ENCODE measurements at places on chromosomes 12 and 14.

DNA sequence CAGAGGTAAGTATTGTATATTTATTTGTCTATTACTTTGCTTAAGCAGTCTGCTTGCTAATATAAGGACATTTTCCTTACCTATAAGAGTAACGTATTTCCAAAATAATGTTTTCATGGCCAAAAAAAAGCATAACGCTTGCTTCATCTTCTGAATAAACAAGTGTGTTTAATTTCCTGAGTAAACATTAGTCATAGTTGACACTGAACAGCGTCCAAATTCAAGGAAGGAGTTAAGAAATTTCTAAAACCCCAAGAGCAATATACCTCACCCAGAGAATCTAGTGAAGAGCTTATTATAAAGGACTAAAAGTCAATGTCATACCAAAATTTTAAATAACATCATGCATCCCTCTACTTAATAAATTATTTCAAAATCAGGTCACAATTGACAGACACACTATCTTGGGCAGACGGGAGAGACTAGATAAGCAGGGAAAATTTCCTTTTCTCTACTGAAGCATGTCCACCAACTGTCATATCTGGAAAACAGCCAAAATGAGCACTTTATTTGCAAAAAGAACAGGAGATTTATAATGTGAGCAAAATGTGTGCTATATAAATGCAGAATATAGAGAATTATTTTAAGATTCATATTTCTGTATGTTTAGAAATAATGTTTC, 25.1 kb downstream of the ANKS1B start:
- DNase-seq, result no peak

GRCh38 chr14:100291305-100292075, 14.8 kb downstream of the SLC25A29 start:
- no peak for DNase-seq

DNA sequence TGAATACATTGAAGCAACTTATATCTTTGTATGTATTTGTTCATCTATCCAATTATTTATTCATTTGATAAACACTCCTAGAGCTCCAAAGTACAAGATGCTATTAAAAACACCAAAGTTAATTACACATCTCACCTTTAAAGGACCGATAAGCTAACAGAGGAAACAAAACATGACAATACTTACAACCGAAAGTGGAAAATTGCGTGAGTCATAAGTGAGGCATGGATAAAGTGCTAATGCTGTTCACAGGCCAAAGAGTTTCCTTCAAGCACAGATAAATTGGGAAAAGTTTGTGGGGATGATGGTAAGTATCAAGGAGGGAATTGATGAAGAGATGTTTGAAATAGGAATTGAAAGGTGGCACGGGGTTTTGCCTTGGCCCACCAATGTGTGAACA, 172.8 kb upstream of the KITLG start:
- DNase-seq, result peak; percentile 10

GRCh38 chr12:118119449-118119879, 15.7 kb upstream of the VSIG10 start:
- no peak for DNase-seq

- DNase-seq, result no peak
Measured at GRCh38 chr12:120841525-120841924, 62.6 kb downstream of the SPPL3 start.

- no peak for DNase-seq
Measured at GRCh38 chr14:67192366-67192765, 3.1 kb downstream of the GARIN2 start.

- DNase-seq, result no peak
Measured at GRCh38 chr12:59636945-59637691, 41.3 kb downstream of the SLC16A7 start.

GRCh38 chr12:42575717-42576116, 13.8 kb downstream of the PRICKLE1 start:
- no peak for DNase-seq

DNA sequence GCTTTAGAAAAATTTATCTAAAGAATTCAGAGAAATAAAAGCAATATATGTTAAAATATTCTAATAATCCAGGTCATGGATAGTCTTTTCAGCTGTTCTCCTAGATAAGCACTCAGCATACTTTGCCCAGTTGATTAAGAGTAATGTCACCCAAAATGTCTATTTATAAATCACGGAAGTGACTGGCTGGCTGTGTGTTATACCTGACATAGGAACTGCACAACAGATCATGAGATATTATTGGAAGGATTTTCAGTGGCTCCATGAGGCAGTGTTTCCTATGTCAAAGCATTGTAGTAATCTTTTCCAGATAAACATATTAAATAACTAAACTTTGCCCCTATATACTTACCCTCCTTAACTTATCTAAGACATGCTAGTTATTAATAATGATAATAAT, 128.8 kb downstream of the ITPR2 start:
- no peak for DNase-seq

GRCh38 chr14:104784846-104785707, 10.5 kb downstream of the AKT1 start:
- DNase-seq, result no peak

GRCh38 chr12:54385251-54385914, 850 bp upstream of the ZNF385A start:
- no peak for DNase-seq

DNA sequence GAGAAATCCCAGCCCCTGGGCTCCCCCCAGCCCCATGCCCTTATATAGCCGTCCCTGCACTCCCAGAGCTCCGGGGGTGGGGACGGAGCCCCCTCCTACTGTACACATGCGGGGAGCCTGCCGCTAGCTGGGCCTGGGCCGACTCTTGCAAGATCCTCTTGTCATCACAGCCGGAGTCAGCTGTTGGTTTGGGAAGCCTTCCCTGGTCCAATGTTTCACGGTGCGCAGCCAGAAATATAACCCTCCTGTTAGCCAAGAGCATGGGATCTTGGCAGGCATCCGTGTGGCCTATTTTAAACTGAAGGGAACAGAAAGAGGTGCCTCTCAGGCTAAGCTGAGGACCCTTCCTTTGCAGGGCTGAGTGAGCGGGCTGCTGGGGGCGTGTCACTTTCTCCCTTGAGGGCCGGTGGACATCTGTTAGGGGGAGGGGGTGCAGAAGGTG, 175.3 kb downstream of the TSPAN9 start:
- DNase-seq, result no peak

DNA sequence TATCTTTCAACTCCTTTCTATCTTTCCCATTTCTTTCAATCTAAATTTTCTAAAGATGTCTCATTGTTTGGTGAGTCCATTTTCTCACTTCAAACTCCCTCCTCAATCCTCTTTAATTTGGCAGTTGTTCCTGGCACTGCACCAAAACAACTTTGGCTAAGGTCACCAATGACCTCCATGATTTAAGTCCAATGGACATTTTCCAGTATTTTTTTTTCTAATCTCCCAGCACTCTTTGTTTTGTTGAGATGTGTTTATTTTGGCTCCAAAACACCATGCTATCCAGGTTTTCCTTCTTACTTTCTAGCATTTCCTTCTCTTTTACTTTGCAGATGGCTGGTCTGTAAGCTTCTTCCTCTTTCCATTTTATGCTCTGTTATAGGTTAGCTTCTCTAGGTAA, 42.5 kb upstream of the OTOGL start:
- DNase-seq, result peak; percentile 85

GRCh38 chr12:51593539-51593938, 2.5 kb downstream of the SCN8A start:
- peak; percentile 17 for DNase-seq

GRCh38 chr14:56102941-56103340, 15.3 kb upstream of the PELI2 start:
- DNase-seq, result no peak

- no peak for DNase-seq
Measured at GRCh38 chr14:96225745-96226151, 21.1 kb downstream of the BDKRB2 start.

DNA sequence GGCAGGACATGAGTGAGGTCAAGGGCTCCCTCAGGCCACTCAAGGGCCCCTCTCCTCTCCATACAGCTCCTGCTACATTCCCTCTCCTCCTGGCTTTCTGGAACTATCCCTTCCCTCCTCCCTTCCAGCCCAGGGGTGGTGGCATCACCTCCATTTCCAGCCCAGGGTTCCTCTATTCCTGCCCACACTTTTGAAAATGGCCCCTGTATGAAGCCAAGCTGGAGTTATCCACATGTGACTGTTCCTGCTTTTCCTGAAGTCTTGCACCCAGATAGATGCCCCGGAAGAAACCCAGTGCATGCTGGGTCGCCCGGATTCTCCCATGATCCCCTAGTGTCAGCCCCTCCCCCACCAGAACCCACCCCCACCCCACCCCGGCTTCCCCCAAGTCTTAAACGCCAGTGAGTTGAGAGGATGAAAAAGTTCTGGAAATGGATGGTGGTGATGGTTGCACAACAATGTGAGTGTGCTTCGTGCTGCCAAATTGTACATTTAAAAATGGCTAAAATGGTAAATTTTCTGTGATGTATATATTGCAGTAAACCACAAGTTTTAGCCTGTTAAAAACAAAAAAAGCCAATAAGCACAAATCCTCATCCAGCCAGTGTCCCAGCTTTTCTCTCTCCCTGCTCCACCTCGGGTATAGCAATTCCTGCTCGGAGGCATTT, 136.9 kb downstream of the SCARB1 start:
- no peak for DNase-seq

- no peak for DNase-seq
Measured at GRCh38 chr14:75489480-75489837, 32.8 kb upstream of the BATF start.

Measured in pulmonary artery endothelial cell (primary cell).